ENCODE measurements at places on chromosomes 12 and 14.

- DNase-seq = no peak
These were observed 13.0 kb upstream of the CDK2AP1 start for GRCh38 chr12:123284669-123285068.

DNA sequence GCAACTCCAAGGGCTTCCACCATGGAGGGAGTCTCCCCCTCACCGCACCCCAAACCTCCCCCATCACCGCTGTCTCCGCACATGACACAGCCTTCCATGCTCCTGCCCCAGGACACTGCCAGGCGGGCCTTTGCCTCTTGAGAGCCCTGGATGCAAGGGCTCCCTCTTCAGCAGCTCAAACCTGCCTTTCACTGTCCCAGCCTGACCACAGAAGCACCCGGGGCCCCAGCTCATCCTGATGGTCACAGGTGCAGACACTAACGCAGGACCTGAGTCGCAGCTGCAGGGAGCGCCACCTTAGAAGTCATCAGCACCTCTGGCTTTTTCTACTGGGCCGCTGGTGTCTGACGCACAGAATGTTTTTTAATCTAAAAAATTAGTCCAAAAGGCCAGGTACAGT is 54.0 kb downstream of the SYNE3 start:
- DNase-seq = no peak

DNA sequence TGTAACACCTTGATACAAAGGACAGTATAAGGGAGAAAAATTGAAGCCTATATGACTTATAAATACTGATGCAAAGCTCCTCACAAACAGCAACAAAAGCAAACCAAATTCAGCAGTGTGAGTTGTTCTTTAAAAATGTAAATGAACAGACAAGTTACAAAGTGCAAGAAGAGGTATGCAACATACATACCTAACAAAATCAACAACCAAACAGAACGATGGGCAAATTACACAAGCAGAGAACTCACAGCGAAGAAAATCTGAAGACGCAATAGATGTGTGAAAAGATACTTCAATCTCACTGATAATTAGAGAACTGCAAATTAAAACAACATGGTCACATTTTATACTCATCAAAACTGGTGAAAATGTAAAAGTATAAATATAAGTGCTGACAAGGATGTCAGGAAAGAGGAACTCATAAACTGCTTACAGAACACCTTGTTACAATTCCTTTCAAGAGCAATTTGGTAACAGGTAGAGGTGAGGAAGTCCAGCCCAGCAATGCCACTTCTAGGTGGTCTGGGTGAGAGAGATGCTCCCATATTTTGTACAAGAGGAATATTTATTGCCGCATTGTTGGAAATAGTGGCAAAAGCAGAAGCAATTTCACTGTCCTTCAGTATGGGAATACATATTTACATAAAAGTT is 47.3 kb downstream of the CORO1C start:
- no peak for DNase-seq

DNA sequence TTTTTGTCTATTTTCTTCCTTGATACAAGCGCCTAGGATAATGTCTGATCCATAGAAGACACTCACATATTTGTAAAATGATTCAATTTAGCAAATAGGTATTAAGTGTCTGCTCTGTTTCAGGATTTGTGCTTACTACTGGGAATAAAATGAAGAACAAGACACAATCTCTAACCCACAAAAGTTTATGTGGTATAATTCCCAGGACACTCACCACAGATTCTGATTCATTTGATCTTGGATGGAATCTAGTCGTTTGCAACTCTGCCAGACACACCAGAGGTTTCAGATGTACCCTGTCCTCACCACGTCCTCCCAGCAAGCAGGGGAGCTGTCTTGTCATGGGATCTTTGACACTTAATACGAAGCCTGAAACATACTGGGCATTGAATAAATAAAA is 208.3 kb downstream of the LRIG3 start:
- DNase-seq = no peak

- no peak for DNase-seq
These were observed 65.9 kb downstream of the NOVA1 start for GRCh38 chr14:26531894-26532293.
